Activated CD8-positive, alpha-beta memory T cell treated with anti-CD3 and anti-CD28 coated beads, Interleukin-2, amount 10 ng/mL, durations not matched to agents 7 days and 5 days (primary cell): ENCODE measurements at places on chromosomes 4 and X. TPM values are rescaled to one million over a fixed set of nuclear protein-coding genes. Genes with fewer than 3 reads are reported as not detected.

The H2BW2 gene
- total RNA-seq = not detected

The PNMA6F gene
- not detected for total RNA-seq

GRCh38 chrX:101450961-101451360 lies 34.3 kb upstream of the ARMCX4 start:
- DNase-seq = no peak
- H3K4me1 ChIP-seq = peaks cover 2% of the 10 kb centered on the region
- no peak overlapping the region for H3K27ac ChIP-seq
- H3K36me3 ChIP-seq = peaks cover 3% of the 10 kb centered on the region

DNA sequence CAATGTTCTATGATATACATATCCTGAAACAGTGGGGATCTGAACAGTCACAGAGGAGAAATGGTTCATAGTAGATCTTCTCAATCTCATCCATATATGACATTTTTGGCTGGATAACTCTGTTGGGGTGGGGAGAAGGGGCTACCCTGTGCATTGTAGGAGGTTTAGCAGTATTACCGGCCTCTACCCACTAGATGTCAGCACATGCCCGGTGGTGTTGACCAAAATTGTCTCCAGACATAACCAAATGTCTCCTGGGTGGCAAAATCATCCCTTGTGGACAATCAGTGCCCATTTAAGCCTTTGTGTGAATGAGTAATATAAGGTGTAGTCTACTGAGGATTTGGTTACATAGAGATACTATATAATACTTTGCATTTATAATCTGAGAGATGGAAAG lies 89.9 kb downstream of the PLS3 start:
- H3K36me3 ChIP-seq = no peaks in the 10 kb centered on the region
- no peaks in the 10 kb centered on the region for H3K4me1 ChIP-seq
- no peak overlapping the region for H3K27ac ChIP-seq
- no peak for DNase-seq
- no peak overlapping the region for H3K4me3 ChIP-seq
- H3K27me3 ChIP-seq = no peaks in the 10 kb centered on the region

DNA sequence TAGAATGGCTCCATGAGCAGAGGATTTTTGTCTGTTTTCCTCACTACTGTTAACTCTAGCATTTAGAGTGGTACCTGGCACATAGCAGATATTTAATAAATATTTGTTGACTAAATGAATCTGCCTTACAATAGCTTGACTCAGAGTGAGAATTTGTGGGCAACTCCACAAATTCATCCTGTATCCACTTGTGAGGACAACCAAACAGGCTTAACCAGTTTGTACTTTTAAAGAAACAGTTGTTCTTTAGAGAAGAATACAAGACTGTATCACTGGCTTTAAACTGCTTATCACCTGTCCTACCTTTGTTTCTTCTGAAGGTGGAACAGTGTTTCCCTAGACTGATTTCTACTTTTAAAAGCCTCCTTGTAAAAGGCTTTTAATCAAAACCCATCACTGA lies 141.3 kb upstream of the SH3RF1 start:
- H3K4me3 ChIP-seq = no peak overlapping the region
- no peak for DNase-seq
- peaks cover 36% of the 10 kb centered on the region for H3K4me1 ChIP-seq
- peaks cover 11% of the 10 kb centered on the region for H3K36me3 ChIP-seq

DNA sequence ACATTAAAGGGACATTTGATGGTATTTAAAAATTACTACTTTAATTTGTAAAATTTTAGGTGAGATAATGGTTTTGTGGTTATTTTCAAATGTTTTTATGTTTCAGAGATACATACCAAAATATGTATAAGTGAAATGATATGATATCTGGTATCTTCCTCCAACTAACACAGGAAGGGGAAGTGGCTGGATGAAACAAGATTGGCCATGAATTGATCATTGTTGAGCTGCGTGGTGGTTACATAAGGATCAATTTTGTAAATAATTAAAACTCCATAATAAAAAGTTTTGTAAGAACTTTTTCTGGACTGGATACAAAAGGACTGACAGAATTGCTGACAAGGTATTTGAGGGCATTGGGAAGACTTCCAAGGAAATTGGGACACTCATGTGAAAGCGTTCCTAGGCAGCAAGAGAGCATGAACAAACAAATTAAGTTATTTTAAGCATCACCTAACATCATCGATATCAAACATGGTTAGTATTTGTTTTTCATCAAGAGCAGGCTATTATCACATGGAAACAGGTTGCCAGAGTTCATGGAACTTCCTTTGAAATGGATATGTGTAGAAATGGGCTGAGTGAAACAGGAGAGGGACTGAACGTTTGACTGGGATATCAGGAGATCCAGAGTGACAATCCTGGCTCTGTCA lies 4.4 kb upstream of the PGM2 start:
- no peak overlapping the region for H3K4me3 ChIP-seq
- peaks cover 19% of the 10 kb centered on the region for H3K4me1 ChIP-seq
- H3K27me3 ChIP-seq = no peaks in the 10 kb centered on the region
- peaks cover 4% of the 10 kb centered on the region for H3K36me3 ChIP-seq
- H3K27ac ChIP-seq = no peak overlapping the region

DNA sequence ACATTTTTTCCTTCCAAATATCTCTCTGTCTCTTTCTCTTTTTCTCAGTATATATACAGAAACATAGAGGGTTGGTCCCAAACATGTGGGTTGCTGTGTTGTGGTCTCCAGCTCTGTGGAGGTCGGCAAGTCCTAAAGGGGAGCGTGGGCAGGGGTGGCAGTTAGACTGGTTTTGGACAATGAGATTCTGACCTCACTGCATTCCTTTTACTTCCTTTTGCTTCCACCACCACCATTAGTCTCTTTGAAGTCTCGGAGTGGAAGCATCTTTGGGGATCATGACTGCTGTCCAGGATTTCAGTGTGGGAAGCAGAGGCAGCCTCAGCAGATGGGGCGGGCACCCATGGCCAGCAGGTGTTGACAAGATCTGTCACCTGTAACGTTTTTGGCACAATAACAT lies 1091.8 kb downstream of the RAPGEF2 start:
- H3K4me3 ChIP-seq = no peak overlapping the region
- no peaks in the 10 kb centered on the region for H3K4me1 ChIP-seq
- no peak for DNase-seq
- H3K27me3 ChIP-seq = no peaks in the 10 kb centered on the region

- H3K36me3 ChIP-seq = no peaks in the 10 kb centered on the region
- no peaks in the 10 kb centered on the region for H3K27me3 ChIP-seq
- no peak for DNase-seq
- no peak overlapping the region for H3K27ac ChIP-seq
Observed at GRCh38 chr4:4985844-4986243, 33.4 kb downstream of the CYTL1 start.

DNA sequence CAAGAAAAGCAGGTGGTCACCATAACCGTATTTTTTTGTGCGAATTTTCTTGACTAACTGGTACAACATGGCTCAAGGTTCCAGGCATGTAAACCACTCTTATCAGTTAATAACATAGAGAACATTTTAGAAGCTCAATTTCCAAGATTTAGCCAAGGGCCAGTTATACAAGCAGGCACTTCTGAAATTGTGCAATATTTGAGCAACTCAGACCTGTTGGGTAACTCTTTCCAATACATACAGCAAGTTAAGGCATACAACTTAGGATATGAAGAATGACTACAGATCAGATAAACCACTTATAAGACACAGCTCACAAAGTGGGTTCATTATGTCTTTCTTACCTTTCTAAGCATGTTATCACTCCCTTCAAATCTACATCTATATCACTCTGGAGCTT lies 43.9 kb downstream of the ZNF280C start:
- no peak for DNase-seq
- H3K4me1 ChIP-seq = no peaks in the 10 kb centered on the region
- no peak overlapping the region for H3K4me3 ChIP-seq
- peaks cover 15% of the 10 kb centered on the region for H3K36me3 ChIP-seq
- H3K27me3 ChIP-seq = no peaks in the 10 kb centered on the region

DNA sequence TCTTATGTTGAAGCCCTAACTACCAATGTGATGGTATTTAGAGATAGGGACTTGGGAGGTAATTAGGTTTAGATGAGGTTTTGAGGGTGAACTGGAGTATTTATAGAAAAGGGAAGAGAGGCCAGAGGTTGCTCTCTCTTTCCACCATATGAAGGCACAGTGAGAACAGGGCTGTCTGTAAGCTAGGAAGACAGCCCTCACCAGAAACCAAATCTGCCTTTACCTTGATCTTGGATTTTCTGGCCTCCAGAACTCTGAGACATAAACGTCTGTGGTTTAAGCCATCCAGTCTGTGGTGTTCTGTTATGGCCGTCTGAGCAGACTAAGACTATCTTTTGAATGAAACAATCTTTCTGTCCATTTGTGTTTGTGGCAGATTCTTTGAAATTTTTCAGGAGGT lies 223.7 kb downstream of the PDHA2 start:
- no peak overlapping the region for H3K4me3 ChIP-seq
- H3K4me1 ChIP-seq = no peaks in the 10 kb centered on the region
- no peak overlapping the region for H3K27ac ChIP-seq
- H3K36me3 ChIP-seq = no peaks in the 10 kb centered on the region
- H3K27me3 ChIP-seq = no peaks in the 10 kb centered on the region
- DNase-seq = no peak

DNA sequence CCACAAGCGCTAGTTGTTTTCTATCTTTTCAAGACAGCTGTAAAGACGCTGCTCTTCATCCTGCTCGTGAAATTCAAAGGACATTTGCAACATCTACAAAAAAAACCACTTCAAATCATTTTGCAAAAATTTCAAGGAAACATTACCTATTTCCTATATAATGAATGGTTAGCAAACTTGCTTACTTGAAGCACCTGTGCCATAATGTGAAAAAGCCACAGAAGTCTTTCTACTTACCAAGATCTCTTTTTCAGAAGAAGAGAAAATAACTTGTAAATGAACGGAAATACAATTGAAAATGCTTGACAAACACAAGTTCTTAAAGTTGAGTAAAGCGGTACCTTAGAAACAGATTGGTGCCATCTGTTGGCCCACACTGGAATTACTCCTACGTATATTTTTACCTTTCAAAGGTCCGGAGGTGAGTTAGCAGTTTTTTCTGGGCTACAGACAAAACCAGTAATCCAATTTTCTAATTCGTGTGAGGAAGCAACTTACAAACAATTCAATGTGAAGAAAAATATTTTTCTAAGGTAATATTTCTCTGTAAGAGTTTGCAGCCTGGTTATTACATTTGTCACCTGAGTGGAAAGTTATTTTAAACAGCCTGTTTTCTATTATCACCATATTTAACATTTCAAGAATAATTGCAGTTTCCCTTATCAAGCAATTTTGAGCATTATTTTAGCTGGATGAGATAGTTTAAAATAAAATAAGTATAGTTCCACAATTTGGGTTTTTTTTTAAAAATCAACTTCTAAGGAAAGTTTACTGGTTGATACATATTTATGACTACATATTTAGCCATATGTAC lies at the start of gene TLR6:
Gene TLR6, minus strand, starts transcription at position 294 of the 814 bp plus-strand sequence. CDS start 27,344 bp downstream, outside the sequence.
- H3K36me3 ChIP-seq = no peaks in the 10 kb centered on the region
- H3K4me1 ChIP-seq = peaks cover 24% of the 10 kb centered on the region
- peak within 1 kb of the TSS; percentile 78 for H3K4me3 ChIP-seq
- H3K27me3 ChIP-seq = peaks cover 10% of the 10 kb centered on the region
- H3K27ac ChIP-seq = peak within 1 kb of the TSS; percentile 84
- DNase-seq = peak; percentile 75

GRCh38 chr4:173524218-173525117 lies 5.6 kb downstream of the HAND2 start:
- H3K27ac ChIP-seq = peak overlapping the region; percentile 75
- DNase-seq = peak; percentile 19
- peaks cover 5% of the 10 kb centered on the region for H3K4me1 ChIP-seq
- peaks cover 91% of the 10 kb centered on the region for H3K27me3 ChIP-seq
- no peak overlapping the region for H3K4me3 ChIP-seq
